Ureter (tissue), 1 donor: ENCODE measurements at places on chromosomes 7 and 10. TPM values are rescaled to one million over a fixed set of nuclear protein-coding genes. Genes with fewer than 3 reads are reported as not detected.

DNA sequence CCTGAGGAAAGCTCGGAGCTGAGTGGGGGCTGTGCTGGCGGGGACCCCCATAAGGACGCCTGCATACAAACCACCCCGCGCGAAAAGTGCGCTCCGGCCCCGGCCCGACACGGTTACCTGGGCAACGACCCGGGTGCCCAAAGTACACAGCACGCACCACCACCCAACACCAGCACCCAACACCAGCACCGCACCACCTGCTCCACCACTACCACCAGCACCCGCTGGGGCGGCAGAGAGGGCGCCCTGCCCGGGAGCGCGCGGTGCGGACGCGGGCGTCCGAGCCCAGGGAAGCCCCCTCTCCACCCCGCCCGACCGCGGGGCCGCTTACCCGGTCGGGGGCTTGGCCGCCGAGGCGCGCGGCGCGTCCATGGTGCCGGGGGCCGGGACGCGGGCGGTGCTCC lies 345 bp downstream of the COBL start:
- no peak for DNase-seq

DNA sequence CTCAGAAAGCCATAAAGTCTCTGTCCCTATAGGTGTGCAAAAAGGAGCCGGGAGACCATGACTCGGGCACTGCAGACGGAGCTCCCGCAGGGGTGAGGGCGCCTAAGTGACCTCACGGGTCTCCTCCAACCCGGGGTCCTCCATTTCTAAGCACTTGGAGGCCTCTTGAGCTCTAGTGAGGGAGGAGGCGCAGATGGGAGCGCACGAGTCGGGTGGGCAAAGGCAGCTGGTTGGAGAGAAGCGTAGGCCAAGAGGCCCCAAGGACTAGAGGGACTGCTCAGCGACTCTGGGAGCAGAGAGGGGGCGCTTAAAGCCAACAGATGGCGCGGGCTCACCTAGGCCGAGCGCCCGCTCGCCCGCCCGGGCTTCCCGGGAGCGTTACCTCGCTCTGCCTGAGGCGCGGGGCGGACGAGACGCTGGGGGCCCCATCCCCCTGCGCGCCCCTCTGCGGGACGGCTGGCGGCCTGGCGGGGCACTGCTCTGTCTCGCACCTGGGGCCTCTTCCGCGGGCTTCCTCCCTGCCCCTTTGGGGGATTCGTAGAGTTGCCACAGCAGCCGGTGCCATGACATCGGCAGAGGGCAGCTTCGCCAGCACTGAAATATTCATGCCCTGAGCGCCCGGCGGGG lies 523 bp upstream of the CDH23 start:
- DNase-seq: peak; percentile 66

Gene RASA4B
- 10.9 TPM for total RNA-seq

Gene SFTPA1
- 0.91 TPM for total RNA-seq
